ENCODE measurements at places on chromosomes 16 and 17.

GRCh38 chr17:8144401-8145231 is 7.6 kb downstream of the PER1 start:
- DNase-seq: no peak

- no peak for DNase-seq
These were observed 82.8 kb upstream of the GNG13 start for GRCh38 chr16:883340-883739.

DNA sequence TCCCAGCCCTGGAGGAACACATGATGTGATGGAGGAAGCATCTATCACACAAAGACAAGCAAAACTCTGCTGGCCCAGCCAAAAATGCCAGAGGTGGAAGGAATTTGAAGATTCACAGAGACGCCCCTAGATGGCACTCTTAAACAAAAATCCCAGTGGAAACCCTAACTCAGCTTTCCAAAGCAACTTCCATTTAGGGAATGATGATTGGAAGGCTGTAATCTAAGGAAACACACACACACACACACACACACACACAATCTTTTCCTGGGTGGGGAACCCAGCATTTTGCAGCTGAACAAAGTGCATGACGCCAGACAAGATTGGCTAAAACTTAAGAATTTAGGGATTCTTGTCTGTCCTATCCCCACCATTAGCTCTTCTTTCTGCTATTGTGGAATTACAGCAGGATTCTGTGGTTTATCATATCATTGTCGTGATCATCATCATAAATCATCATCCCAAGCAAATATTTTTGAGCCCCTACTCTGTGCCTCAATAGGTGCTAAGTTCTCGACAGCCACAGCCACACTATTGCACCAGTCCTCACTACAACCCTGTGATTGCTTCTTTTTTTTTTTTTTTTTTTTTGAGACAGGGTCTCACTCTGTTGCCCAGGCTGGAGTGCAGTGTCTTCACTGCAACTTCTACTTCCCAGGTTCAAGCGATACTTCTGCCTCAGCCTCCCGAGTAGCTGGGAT is 1.6 kb upstream of the LDAF1 start:
- DNase-seq: peak; percentile 54

GRCh38 chr16:84098939-84099338 is 17.8 kb downstream of the MBTPS1 start:
- no peak for DNase-seq

DNA sequence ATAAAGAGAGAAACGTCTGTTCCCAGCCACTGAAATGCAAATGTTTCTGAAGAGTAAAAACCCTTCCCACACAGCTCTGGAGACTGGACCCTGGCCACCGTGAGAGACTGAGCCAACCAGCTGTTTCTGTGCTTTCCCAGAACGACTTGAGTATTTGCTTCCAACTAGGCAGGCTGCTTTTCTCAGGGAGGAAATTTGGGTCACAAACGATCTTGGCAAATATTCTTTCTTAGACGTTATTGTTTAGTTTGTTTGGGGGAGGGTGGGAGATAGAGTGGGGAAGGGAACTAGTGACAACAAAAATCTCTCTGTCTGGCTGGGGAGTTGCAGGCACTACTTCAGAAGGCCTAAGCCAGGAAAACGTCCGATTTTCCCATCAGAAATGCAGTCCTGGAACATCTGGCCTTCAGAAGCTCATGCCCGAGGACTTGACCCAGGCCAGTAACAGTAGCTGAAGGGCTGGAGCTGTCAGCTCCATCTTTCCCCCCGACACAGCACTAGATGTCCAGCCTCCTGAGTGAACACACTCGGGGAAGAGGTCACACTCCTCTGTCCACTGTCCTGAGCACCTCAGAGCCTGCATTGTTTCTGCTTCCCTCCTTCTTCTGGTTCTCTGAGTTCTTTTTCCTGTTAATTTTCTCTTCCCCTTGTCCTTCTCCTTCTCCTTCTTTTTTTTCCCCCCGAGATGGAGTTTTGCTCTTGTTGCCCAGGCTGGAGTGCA is 4.0 kb downstream of the CCDC92B start:
- DNase-seq: peak; percentile 53

- no peak for DNase-seq
These were observed 16.2 kb downstream of the CA4 start for GRCh38 chr17:60165971-60166370.

- DNase-seq: no peak
These were observed 37.2 kb downstream of the LYRM1 start for GRCh38 chr16:20937736-20938135.

GRCh38 chr16:4190712-4191333 is 51.1 kb downstream of the SRL start:
- no peak for DNase-seq

- no peak for DNase-seq
These were observed 502 bp downstream of the FAAP100 start for GRCh38 chr17:81551458-81552243.

DNA sequence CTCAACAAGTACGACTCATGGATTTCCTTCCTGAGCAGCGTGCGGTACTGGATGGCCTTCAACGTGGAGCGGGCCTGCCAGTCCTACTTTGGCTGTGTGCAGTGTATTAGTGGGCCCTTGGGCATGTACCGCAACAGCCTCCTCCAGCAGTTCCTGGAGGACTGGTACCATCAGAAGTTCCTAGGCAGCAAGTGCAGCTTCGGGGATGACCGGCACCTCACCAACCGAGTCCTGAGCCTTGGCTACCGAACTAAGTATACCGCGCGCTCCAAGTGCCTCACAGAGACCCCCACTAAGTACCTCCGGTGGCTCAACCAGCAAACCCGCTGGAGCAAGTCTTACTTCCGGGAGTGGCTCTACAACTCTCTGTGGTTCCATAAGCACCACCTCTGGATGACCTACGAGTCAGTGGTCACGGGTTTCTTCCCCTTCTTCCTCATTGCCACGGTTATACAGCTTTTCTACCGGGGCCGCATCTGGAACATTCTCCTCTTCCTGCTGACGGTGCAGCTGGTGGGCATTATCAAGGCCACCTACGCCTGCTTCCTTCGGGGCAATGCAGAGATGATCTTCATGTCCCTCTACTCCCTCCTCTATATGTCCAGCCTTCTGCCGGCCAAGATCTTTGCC is 9.0 kb downstream of the HAS3 start:
- no peak for DNase-seq

GRCh38 chr17:61361084-61361483 is 38.6 kb upstream of the TBX2 start:
- DNase-seq: no peak

DNA sequence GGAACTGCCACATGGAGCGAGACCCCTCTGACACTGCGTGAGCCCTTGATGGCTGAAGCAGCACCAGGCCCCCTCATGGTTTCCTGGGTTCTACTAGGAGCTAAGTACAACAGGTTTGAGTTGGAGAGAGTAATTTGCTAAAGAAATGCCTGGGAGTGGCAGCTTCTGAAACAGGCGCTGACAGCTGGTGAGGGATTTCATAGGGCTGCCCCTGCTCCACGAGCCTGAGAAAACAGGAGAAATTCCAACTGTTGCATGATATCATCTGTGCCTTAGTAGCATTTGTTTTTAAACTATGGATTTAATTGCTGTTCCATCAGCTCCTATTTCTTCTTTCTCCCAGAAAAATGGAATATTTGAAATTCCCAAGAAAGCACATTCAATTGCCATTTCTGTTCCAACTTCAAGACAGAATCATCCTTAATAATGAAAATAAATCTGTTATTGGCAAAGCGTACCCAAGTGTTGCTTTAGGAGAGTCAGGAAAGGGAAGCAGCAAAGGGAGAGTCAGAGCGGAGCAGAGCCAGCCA is 78.8 kb upstream of the ANKFN1 start:
- DNase-seq: no peak

DNA sequence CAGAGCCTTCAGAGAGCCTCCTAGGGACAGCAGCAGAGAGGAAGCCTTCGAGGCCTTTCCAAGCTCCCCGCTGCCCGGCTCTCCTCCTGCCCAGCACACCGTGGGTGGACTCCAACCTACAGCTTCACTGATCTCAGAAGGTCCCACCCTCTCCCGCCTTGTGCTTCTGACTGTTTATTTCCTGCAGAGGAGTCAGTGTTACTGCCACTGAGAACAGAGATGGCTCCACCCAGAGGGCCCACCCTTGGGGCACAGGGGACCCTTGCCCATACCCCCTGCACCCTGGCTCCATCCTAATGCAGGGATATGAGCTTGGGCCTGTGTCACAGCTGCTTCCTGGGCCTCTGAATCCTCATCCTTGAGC is 52.8 kb upstream of the TOB1 start:
- DNase-seq: peak; percentile 34

- peak; percentile 86 for DNase-seq
These were observed at the start of the genes DNAAF1 and HSDL1 for GRCh38 chr16:84144859-84145639. TSS of gene DNAAF1 (plus strand) at chr16:84145308. CDS start at chr16:84145441, 133 bp downstream. TSS of gene HSDL1 (minus strand) at chr16:84145177. CDS start at chr16:84131321, 13,856 bp downstream.

DNA sequence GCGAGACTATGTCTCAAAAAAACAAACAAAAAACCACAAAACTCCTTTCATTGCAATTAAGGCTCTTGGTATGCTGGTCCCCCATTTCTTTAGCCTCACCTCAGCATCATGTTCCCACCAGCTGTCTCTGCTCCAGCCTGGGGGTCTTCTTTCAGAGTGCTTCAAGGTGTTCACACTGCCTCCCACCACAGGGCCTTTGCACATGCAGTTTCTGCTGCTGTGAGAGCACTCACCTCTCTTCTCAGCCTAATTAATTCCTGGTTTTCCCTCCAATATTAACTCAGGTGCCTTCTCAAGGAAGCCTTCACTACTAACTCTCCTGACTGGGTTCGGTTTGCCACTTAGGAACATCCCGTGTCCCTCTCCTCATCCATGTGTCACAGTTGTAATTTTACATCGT is 15.9 kb upstream of the PIK3R6 start:
- no peak for DNase-seq

DNA sequence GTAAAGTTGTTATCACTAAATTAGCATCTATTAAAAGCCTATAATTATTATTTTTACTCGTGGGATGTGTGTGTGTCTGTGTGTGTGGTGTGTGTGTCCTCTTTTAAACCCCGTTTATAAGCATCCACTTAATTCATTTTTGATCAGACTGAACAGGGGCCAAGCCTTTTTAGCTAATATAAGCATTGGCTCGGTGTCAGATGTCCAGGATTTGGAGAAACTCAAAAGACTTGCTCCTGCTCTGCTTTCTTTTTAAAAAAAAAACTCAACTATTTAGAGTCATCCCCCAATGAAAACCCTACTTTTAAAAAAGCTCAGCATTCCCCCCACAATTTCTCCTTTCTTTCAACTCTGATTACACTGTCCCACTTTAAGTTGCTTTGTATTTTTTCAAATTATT is 459.3 kb upstream of the MAF start:
- DNase-seq: no peak

DNA sequence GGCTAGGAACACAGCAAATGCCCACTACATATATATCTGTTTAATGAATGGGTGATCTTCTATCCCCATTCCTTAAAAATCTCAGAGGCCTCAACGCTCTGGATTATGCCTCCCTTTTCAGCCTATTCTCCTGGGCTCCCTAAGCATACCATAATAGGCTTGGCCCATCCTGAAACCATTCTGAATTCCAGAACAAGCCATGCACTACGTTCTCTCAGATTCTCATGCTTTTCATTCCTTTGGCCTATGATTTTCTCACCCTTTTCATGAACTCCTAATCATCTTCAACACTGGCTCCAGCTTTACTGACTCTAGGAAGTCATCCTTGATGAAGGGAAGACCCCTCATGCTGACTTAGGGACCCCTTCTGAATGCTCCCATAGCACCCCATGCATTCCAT is 71.1 kb downstream of the RPGRIP1L start:
- no peak for DNase-seq

DNA sequence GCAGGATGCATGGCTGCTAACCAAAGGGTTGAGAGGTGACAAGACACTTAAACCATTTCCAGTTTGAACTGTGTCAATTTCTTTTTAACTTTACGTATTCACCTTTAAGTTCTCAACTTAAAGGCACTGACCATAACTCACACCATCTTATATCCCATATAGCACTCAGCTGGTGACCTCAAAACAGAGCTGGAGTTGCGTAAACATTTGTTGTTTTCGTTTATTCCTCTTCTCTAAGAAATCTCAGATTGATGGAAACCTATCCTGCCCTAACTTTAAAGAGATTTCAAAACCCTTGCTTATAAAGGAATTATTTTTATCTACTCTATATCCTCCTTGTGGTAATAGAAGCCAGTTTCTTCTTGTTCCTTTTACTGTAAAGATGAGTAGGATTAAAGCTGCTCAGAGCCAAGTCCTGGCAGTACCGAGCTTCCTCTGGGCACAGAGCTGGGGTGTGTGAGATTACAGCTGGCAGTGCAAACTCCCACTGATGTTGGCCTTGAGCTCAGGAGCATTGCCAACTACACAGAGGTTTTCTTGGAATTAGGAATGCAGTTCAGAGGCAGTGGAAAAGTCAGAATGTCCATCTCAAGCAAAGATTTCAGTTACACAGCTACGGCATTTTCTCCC is 1.3 kb downstream of the KCTD2 start:
- peak; percentile 50 for DNase-seq

Measured in globus pallidus (tissue), 1 donor.